ENCODE measurements at places on chromosomes 12 and 14.

GRCh38 chr12:128852885-128853599, at the start of gene GLT1D1:
Gene GLT1D1, plus strand, starts transcription at chr12:128853478. Its CDS starts 104 bp downstream, at chr12:128853582.
- DNase-seq = no peak

DNA sequence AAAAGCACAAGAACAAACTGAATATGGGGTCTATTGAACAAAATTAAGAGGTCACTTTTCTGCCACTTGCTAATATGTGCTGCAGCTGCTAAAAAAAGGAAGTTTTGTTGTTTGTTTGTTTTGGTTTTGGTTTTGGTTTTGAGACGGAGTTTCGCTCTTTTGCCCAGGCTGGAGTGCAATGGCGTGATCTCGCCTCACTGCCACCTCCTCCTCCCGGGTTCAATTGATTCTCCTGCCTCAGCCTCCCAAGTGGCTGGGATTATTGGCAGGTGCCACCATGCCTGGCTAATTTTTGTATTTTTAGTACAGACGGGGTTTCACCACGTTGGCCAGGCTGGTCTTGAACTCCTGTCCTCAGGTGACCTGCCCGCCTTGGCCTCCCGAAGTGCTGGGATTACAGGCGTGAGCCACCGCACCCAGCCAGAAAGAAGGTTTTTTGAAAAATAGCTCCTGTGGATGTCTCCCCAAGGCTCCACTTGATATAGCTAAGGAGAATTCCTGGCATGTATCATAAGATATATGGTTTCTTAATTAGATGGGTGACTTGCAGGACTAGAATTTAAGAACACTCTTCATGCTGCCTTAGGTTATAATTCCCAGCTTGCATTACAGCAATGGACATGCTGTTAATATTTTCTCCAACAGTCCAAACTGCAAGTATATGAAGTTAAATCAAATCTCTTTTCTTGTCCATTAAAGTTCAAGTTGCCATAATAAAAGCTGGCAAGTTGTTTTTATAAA, 237.6 kb upstream of the AMIGO2 start:
- DNase-seq = no peak

- DNase-seq = no peak
Observed at GRCh38 chr14:77369285-77369684, 7.6 kb downstream of the TMED8 start.

DNA sequence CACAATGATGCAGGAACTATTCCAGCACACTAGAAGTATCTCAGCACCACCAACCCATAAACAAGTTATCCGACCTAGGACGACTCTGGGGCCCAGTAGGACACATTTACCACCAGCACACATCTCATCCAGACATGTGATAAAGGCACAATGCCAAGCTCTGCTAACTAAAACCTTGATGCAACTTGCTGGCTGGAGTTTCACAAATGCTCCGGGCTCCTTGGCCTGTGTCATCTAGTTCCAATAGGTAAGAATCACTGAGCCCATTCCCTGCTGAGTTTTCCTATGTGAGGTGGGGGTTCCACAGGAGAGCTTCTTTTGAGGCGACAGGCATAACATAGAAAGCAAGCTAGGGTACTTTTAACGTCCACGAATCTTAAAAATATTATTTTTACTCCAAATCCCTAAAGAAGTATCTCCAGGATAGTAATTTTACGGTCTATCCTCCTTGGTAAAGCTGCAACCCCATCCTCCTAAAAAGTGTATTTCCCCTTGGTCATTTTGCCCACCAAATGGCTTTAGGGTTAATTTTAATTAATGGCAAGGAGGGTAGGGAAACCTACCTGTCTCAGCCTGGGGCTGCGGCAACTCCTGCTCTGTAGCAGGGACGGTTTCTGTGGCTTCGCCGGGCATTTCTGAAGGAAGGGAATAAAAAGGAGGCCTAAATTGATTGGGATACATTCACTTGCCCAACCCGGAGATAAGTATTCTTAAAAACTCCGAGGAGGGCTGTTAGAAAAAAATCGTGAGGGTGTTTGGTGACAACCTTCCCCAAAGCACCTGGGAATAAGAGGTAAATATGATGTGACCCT, 1.0 kb downstream of the NACA start:
- peak; percentile 25 for DNase-seq

- DNase-seq = no peak
Observed at GRCh38 chr12:122981587-122982476, 1.4 kb downstream of the ARL6IP4 start.

GRCh38 chr12:21985155-21985554, 43.9 kb upstream of the ABCC9 start:
- DNase-seq = no peak

GRCh38 chr14:50542941-50543418, 10.6 kb upstream of the MAP4K5 start:
- peak; percentile 52 for DNase-seq

GRCh38 chr12:57006809-57007475, 596 bp upstream of the ZBTB39 start:
- DNase-seq = no peak

- DNase-seq = no peak
Observed at GRCh38 chr12:15597125-15597830, 191.9 kb downstream of the EPS8 start.

- DNase-seq = no peak
Observed at GRCh38 chr14:92353447-92353846, 30.5 kb downstream of the SLC24A4 start.

DNA sequence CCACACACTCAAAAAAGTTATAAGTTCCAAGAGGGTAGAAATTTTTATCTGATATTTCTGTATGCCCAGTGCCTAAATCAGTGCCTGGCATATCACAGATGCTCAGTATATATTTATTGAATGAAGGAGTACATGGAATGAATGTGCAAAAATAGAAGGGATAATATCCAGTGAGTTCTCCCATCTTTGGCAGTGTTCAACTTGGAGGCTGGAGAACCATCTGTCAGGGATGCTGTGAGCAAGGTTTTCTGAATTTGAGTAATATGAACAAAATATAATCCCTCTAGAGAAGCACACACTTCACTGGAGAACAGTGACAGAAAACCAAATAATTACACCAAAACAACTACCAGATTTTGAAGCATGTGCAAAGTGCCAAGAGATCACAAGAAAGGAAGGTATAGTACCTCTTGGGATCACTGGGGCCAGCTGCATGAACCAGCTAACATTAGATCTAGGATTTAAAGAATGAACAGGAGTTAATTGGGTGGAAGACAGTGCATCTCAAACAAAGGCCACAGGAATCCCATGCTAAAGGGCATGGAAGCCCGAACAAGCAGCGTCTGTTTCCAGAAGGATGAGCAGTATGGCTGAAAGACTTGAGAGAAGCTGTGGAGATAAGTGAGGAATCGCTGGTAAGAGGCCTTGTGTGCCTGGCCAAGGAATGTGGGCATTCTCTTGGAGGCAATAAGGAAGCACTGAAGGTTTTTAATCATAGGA, 11.5 kb downstream of the SLC8A3 start:
- no peak for DNase-seq

GRCh38 chr14:100102156-100102785, 37.0 kb downstream of the EVL start:
- no peak for DNase-seq

DNA sequence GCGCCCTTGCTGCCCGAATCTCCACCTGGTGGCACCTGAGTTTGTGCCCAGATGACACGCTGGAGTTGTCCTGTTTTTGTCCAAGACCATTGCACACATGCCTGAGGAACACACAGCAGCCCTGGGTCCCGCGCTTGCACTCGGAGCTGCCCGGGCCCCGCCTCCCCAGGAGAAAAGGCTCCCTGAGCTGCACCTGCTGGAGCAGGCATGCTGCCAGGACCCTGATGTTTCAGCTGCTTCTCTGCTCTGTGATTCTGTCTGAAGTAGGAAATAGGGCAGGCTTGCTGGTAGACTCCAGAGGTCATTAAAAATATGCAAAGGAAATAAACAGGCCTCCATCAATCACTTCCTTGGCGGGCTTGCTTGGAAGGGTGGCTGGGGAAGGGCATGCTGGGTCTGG, 271.6 kb downstream of the CACNA1C start:
- no peak for DNase-seq

DNA sequence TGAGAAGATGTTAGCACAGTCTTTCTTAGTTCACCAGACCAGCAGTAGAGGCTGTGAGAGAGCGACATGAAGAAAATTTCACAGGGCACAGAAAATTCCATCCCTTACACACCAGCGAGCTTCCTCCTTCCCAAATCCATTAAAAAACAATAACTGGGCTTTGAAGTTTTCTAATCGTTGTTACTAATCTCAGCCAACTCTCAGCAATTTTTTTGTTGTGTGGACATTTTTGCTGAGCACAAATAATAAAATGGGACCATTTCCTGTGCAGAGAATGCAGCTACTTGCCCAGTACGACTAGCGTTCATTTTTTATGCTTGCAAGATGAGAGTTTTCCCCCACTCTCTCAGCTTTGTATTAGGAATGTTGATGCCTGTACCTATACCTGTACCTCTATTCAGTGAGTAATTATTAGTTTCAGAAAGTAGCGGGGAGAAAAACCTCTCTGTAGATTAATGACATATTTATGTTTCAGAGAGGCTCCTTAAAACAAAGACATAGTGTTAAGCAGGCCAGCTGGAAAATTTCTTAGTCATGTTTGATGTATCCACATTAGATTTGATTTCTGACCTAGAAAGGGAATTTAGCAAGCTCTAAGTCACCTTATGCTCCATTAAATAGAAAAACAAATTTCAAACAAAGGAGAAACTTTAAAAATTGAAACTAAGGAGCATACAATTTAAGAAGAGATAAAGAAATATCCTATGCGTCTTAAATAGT, 146.5 kb downstream of the SRGAP1 start:
- DNase-seq = no peak

DNA sequence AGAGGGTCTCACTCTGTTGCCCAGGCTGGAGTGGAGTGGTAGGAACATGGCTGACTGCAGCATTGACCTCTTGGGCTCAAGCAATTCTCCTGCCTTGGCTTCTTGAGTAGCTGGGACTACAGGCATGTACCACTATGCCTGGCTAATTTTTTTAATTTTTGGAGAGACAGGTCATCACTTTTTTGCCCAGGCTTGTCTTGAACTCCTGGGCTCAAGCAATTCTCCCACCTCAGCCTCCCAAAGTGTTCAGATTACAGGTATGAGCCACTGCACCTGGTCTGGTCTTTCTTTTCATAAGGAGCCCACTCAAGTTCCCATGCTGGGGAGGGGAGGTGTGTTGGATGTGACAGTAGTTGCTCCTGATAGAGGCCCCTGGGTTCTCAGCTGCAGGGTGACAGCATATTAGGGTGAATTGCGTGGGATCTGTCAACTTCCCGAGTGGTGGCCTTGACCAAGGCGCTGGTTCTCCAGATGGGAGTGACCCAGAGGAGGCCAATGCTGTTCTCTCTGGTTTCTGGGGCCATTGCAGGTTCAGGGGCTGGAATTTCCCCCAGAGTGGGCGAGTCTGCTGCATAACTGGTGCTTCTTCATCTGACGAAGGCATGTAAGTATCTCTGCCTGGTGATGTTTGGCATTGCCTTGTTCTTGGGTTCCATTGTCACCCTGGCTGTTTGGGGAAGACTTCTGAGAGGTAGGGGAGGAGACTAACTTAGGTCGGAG, 52.4 kb upstream of the ESRRB start:
- no peak for DNase-seq

DNA sequence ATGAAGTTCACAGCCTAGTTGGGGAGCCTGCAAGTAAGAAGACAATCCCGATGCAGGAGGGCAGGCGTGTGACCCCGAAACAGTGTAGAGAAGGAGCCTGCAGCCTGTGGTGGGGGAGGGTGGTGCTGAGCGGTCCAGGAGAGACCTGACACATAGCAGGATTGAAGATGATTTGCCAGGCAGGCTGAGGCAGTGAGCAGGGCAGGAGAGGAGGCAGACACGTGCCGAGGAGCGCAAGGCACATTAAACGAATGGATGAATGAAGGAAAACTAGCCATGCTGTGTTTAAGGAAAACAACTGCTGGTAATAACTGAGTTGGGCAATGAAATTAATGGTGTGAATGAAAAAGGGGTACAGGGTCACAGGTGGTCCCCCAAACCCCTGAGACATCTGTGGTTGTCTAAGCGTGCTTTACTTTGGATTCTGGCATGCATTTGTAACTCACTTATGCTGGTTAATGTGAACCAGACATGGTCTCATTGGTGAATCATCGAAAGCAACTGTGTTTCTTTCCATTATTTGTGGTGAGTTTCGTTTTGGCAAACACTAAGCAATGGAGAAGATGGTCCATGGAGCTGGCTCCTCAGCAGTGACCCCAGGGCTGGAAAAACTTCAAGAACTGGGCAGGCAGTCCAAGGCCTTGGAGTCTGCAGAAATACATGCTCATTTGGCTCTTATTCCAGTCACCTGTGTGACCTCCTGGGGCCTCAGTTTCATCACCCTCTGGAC, 96.9 kb upstream of the EVL start:
- DNase-seq = peak; percentile 20

GRCh38 chr12:3002646-3003045, 43.4 kb downstream of the TEAD4 start:
- no peak for DNase-seq

GRCh38 chr14:106657460-106657859, 1131.1 kb downstream of the TMEM121 start:
- no peak for DNase-seq

- no peak for DNase-seq
Observed at GRCh38 chr12:65526311-65526710, 247.8 kb downstream of the MSRB3 start.

DNA sequence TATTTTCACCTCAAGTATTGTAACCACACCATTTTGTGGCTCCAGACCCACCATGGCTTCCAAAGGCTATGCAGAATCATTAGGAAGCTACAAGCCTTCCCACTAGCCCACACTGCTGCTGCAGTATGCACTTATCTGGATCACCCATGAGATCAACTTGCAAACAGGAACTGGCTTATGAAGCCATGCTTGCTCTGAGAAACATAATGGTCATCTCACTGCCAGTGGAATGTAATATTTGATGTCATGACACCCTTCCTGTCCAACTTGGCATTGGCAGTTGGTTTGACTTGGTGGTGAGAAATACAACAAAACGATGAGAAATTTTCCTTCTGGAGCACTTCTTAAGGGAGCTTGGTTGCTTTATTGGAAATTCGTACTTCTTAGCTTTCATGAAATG, 69.3 kb upstream of the FRMD6 start:
- no peak for DNase-seq

- DNase-seq = no peak
Observed at GRCh38 chr14:106586098-106586704, 1059.8 kb downstream of the TMEM121 start.

GRCh38 chr14:56300495-56300894, 182.3 kb downstream of the PELI2 start:
- DNase-seq = peak; percentile 90

DNA sequence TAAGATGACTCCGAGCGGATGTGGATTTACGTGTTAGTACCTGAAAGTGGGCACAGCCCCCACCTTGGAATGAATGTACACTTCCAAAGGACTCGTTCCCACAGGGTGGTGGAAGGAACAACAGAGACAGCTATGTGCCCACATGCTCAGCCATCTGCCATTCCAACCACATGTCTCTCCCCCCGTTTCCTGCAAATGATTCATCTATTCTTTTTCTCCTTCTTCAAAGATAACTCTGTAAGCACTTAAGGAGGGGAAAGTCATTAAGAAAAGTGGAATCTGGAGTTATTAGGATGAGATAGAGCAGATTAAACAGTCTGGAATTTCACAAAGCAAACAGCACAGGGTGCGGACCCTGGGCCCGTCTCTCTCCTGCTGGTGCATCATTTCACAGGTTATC, 18.5 kb upstream of the DUSP6 start:
- DNase-seq = peak; percentile 98

Measured in kidney glomerular epithelial cell (primary cell).